ENCODE measurements at places on chromosomes 5 and 9. TPM values are rescaled to one million over a fixed set of nuclear protein-coding genes. Genes with fewer than 3 reads are reported as not detected.

DNA sequence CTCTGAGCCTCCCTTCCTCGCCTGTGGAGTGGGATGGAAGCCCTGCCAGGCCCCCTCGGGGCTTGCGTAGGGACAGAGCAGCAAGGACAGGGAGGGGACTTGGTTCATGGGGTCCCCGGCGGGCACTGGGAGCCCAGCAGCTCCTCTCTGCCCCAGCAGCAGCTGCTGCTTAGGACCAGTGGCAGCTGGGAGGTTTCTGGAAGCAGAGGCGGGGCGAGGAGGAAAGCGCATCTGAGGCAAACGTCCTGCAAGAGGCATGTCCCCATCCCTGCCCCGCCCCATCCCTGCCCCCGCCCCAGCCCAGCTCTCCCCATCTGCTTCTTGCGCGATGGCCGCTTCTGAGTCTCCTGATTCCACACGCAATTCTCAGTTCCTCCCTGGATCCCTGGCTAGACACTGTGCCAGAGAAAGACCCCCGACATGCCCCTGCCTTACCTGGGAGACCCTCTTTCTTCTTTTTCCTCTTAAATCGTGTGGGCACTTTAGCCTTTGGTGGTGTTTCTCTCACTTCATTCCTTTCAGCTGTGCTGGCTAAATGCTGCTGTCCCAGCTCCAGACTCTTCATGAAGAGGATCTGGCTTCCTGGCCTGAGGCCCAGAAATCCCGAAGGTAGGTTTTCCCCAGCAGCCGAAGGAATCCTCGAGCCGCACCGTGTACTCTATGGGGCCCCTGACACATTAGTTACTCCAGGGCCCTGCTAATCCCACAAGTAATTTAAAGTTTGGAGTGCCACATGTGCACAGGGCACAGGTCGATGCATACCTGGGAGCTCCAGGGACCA lies 4.4 kb upstream of the OR2S2 start:
- H3K27ac ChIP-seq = no peak overlapping the region
- H3K27me3 ChIP-seq = 0 out of 2 replicates have a peak, but pooled peaks cover 3% of the 10 kb centered on the region
- H3K4me3 ChIP-seq = 0 out of 2 replicates have a peak overlapping the region, but pooled peaks have one; percentile 23
- peaks cover 4% of the 10 kb centered on the region for H3K4me1 ChIP-seq
- peak; percentile 69 for DNase-seq

DNA sequence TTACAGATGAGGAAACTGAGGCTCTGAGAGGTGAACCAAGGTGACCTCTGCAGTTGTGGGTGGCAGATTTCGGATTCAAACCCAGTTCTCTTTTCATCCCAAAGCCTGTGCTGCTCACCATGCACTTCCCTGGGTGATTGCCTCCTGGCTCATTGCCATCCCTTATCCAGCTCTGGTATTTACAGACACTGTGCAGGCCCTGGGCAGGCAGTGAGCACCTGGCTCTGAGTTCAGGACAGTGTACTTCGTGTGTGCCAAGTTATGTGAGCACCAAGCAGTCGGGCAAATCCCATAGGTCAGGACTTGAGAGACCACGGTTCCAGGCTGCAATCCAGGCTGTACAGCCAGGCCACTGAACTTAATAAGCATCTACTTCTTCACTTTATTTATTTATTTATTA lies 1.4 kb downstream of the LRSAM1 start:
- H3K27me3 ChIP-seq = no peaks in the 10 kb centered on the region
- H3K27ac ChIP-seq = peak overlapping the region; percentile 85
- peak overlapping the region; percentile 100 for H3K4me3 ChIP-seq
- peaks cover 17% of the 10 kb centered on the region for H3K4me1 ChIP-seq
- H3K36me3 ChIP-seq = peaks cover 30% of the 10 kb centered on the region

- no peaks in the 10 kb centered on the region for H3K4me1 ChIP-seq
- H3K4me3 ChIP-seq = no peak overlapping the region
- no peaks in the 10 kb centered on the region for H3K36me3 ChIP-seq
- H3K27ac ChIP-seq = no peak overlapping the region
- no peaks in the 10 kb centered on the region for H3K27me3 ChIP-seq
Observed at GRCh38 chr5:144958002-144958401, 787.3 kb downstream of the KCTD16 start.

- H3K36me3 ChIP-seq = no peaks in the 10 kb centered on the region
- DNase-seq = no peak
- H3K4me3 ChIP-seq = no peak overlapping the region
Observed at GRCh38 chr9:123678038-123678877, 251.7 kb downstream of the DENND1A start.

DNA sequence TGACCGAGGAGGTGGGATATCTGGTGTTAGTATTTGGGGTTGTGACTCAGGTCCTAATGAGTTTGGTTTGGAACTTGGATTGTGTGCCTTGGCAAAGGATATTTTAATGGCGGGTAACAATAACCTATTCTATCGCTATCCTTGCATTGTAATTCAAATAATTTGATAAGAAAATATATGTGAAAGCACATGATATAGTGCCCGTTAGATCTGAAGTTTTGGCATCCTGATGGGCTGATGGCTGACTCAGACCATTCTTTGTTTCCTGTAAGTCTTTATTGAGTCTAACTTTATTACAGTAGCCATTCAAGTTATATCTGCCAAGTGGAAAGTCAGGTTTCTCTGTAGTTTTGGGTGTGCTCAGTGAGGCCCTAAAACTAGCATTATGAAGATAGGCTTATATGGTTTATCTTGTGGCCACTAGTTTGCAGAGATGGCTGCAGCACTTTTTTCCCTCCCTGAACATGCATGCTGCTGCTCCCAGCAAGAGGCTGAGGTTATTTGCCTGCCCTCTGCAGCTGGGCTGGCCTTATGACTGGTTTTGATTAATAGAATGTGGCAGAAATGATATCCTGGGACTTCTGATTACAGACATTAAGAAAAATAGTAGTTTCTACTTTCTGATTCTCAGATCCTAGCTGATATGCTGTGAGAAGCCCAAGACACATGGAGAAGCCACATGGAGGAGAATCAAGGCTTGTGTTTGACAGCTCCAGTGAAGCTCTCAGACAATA lies 46.6 kb downstream of the CFAP95 start:
- no peak overlapping the region for H3K4me3 ChIP-seq
- H3K27ac ChIP-seq = no peak overlapping the region
- no peak for DNase-seq
- no peaks in the 10 kb centered on the region for H3K27me3 ChIP-seq
- H3K4me1 ChIP-seq = no peaks in the 10 kb centered on the region

The ANXA2R gene
- total RNA-seq = not detected

GRCh38 chr5:107875833-107876232 lies 205.1 kb upstream of the EFNA5 start:
- H3K36me3 ChIP-seq = no peaks in the 10 kb centered on the region
- peak; percentile 26 for DNase-seq
- no peaks in the 10 kb centered on the region for H3K27me3 ChIP-seq
- H3K4me1 ChIP-seq = peaks cover 7% of the 10 kb centered on the region

DNA sequence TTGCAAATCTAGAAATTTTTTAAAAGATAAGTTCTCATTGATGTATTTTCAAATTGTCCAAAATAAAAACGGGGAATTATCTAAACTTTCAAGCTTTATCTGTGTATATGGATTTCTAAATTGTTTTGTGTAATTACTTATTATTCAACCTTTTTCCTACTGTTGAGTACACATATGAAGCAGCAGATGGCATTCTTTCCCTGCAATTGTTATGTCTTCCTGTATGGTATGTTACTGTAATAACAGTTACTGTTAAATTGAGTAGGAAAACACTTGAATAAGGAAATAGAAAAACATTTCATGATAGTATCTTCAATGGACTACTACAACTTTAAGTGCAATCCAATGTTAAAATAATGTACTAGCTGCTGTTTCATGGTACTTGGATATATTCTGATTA lies 124.8 kb downstream of the RANBP17 start:
- no peak overlapping the region for H3K4me3 ChIP-seq
- H3K27ac ChIP-seq = no peak overlapping the region
- H3K27me3 ChIP-seq = no peaks in the 10 kb centered on the region
- no peak for DNase-seq

GRCh38 chr9:89596937-89597555 lies 7.8 kb upstream of the GADD45G start:
- DNase-seq = no peak
- H3K36me3 ChIP-seq = no peaks in the 10 kb centered on the region
- H3K27me3 ChIP-seq = no peaks in the 10 kb centered on the region
- no peak overlapping the region for H3K27ac ChIP-seq

Measured in GM23338 (cell line).